ENCODE measurements at places on chromosomes 12 and 14. TPM values are rescaled to one million over a fixed set of nuclear protein-coding genes. Genes with fewer than 3 reads are reported as not detected.

The SMOC1 gene
- total RNA-seq = 0.14 TPM

The SLC6A13 gene
- 1.3 TPM for total RNA-seq

- H3K27me3 ChIP-seq = no peaks in the 10 kb centered on the region
- H3K36me3 ChIP-seq = no peaks in the 10 kb centered on the region
- no peak overlapping the region for H3K4me3 ChIP-seq
- peaks cover 26% of the 10 kb centered on the region for H3K4me1 ChIP-seq
- no peak overlapping the region for H3K27ac ChIP-seq
- DNase-seq = no peak
Measured at GRCh38 chr12:6074979-6075585, 49.4 kb downstream of the VWF start.

DNA sequence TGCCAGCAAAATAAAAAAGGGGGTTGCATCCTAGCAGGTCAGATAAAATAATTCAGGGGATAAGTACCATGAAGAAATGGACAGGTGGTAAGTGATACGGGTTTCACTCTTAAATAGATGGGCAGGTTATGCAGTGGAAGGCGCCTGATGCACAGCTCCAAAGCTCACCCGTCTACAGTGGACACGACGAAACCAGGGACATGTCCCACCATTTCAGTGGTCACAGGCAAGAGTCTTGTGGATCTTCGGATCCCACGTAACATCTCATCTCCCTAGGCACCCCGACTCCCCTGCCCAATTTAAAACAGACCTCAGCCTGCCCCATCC lies 60.5 kb downstream of the DDX51 start:
- H3K4me1 ChIP-seq = peaks cover 10% of the 10 kb centered on the region
- H3K27ac ChIP-seq = peak overlapping the region; percentile 89
- peak overlapping the region; percentile 50 for H3K4me3 ChIP-seq
- H3K36me3 ChIP-seq = peaks cover 1% of the 10 kb centered on the region
- no peak for DNase-seq

GRCh38 chr12:76422154-76422542 lies 73.9 kb upstream of the BBS10 start:
- H3K27me3 ChIP-seq = no peaks in the 10 kb centered on the region
- no peak for DNase-seq
- H3K36me3 ChIP-seq = no peaks in the 10 kb centered on the region
- no peak overlapping the region for H3K27ac ChIP-seq
- H3K4me3 ChIP-seq = no peak overlapping the region

GRCh38 chr14:101595887-101596721 lies 34.8 kb downstream of the DIO3 start:
- no peak for DNase-seq
- H3K4me1 ChIP-seq = no peaks in the 10 kb centered on the region
- no peak overlapping the region for H3K27ac ChIP-seq
- H3K4me3 ChIP-seq = no peak overlapping the region
- H3K36me3 ChIP-seq = no peaks in the 10 kb centered on the region

DNA sequence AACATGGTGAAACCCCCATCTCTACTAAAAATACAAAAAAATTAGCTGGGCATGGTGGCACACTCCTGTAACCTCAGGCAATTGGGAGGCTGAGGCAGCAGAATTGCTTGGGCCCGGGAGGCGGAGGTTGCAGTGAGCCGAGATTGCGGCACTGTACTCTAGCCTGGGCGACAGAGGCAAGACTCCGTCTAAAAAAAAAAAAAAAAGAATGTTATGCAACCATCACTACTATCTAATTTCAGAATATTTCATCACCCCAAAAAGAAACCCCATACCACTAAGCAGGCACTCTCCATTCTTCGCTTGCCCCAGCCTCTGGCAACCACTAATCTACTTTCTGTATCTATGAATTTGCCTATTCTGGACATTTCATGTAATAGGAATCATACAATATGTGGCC lies 68.8 kb upstream of the AMN start:
- H3K27ac ChIP-seq = no peak overlapping the region
- no peak for DNase-seq
- no peaks in the 10 kb centered on the region for H3K27me3 ChIP-seq

GRCh38 chr12:88706286-88706685 lies 126.0 kb upstream of the KITLG start:
- no peaks in the 10 kb centered on the region for H3K27me3 ChIP-seq
- H3K27ac ChIP-seq = no peak overlapping the region
- no peak for DNase-seq
- H3K4me1 ChIP-seq = no peaks in the 10 kb centered on the region

GRCh38 chr14:58309086-58309485 lies 10.7 kb downstream of the ARID4A start:
- H3K27ac ChIP-seq = no peak overlapping the region
- no peaks in the 10 kb centered on the region for H3K4me1 ChIP-seq
- H3K27me3 ChIP-seq = no peaks in the 10 kb centered on the region
- H3K4me3 ChIP-seq = no peak overlapping the region
- no peak for DNase-seq

GRCh38 chr12:119229205-119229604 lies 50.5 kb downstream of the HSPB8 start:
- no peak overlapping the region for H3K4me3 ChIP-seq
- DNase-seq = no peak

- H3K27ac ChIP-seq = no peak overlapping the region
- no peak overlapping the region for H3K4me3 ChIP-seq
- no peaks in the 10 kb centered on the region for H3K27me3 ChIP-seq
- DNase-seq = no peak
- H3K4me1 ChIP-seq = peaks cover 8% of the 10 kb centered on the region
Measured at GRCh38 chr14:58639198-58639565, 1.4 kb downstream of the DACT1 start.

Measured in Caco-2 (cell line).